SK-N-DZ (cell line): ENCODE measurements at places on chromosomes 3 and 15.

GRCh38 chr3:33914731-33915379 is 116.4 kb downstream of the PDCD6IP start:
- no peak for DNase-seq

GRCh38 chr3:30970183-30970582 is 75.7 kb upstream of the GADL1 start:
- DNase-seq: no peak

DNA sequence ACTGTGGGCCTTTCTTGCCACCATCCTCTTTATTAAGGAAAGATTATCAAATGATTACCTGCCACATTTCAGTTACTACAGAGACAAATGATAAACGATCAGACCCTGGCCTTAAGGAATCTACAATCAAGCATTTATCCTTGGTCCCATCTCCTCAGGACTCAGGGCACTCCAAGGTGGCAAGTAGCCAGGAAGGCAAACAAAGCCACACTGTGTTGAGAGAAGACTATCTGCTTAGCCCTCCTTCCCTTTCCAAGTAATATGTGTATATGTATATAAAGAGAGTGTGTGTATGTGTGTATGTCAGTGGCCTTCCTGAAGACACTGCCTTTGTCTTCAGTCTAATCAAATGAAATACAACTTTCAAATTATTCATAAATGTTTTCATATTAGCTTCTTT is 490.1 kb upstream of the ATP11B start:
- no peak for DNase-seq

GRCh38 chr3:157175691-157176507 is 16.0 kb upstream of the CCNL1 start:
- DNase-seq: peak; percentile 37

DNA sequence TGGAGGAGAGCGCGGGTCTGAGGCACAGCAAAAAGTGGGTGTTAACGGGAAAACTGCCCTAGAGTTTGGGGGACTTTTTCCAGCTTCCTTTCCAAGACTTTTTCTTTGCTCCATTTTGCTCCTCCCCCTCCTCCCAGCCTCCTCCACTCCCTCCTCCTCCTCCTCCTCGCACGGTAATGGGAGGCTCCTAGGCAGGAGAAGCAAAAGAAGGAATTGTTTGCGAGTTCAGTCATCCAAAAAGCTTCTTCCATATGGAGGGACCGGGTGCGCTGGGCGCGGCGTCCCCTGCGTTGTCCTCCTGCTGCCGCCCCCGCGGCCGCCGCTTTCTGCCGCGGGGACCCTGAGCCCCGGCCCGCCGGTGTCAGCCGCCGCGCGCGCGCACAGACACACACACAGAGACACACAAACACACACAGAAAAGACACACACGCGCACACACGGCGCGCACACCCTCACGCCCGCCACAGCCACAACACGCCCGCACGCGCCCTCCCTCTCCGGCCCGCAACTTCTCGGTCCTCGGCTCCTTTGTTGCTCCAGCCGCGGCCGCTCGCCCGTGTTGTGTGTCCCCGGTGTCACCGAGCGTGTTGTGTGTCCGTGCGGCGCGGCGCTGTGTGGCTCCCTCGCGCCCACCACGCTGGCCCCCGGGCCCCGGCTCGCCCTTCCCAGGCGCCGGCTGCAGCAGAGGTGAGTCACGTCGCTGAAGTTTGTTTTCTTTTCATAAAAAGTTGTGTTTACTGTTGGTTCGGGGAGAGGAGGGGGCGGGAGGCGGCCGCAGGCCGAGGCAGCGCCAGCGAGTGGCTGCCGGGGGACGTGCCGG is at the start of gene BOC:
TSS of gene BOC (plus strand) at position 228 of the 820 bp plus-strand sequence. CDS start 38,246 bp downstream, outside the sequence.
- DNase-seq: peak; percentile 36

GRCh38 chr15:68699881-68700454 is 120.7 kb downstream of the ANP32A start:
- no peak for DNase-seq

DNA sequence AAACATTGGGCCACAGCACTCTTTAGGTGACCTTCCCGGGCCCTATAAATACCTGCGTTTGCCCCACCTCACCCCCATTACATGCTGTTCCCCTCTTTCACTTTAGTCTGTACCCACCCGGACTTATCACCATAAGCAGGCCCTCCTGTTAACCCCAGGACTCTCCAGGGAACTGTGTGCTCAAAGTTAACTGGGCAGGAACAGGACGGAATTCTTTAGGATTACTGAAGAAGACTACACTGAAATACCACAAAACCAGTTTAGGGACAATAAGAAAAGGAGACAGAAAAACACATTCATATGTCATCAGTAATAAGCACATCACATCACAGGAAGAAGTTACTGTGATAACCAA is 45.5 kb downstream of the FSIP1 start:
- DNase-seq: no peak

GRCh38 chr3:176692966-176693785 is 504.1 kb downstream of the TBL1XR1 start:
- no peak for DNase-seq

DNA sequence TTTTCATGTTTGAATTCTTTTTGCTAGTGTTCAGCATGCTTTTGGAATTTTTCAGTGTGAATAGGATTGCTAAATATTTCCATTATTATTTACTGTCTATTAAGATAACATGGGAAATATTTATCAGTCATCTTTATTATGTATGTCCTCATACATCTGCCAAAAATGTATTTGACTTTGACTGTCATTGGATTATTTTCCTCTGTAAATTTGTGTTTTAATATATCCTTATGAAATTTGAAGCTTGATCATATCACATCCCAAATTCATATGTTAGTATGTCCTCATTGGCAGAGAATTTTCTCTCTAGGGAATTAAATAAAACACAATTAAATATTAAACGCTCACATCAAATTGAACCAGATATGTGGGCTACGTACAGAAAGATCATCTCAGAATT is 32.3 kb upstream of the TRPC1 start:
- no peak for DNase-seq

GRCh38 chr3:11481556-11481955 is 162.2 kb downstream of the VGLL4 start:
- no peak for DNase-seq

DNA sequence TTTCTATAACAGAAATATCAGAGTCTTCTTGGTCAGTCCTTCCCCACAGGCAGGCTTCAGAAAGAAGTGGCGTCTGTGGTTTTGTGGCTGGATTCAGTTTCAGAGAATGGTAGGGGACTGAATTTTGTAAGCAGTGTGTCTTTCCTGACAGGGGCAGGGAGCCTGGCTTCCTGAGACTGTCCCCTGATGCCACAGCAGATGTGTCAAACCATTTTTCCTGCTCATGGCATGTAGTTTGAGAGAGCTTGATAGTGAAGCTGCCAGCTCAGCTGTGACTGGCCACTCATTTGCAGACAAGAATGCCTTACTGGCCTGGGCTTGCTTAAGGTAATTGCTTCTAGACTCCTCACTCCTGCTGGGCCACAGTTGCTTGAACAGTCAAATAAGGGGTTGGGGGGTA is 26.4 kb downstream of the LARS2 start:
- DNase-seq: no peak

GRCh38 chr15:64493641-64494040 is 33.3 kb downstream of the ZNF609 start:
- DNase-seq: no peak

DNA sequence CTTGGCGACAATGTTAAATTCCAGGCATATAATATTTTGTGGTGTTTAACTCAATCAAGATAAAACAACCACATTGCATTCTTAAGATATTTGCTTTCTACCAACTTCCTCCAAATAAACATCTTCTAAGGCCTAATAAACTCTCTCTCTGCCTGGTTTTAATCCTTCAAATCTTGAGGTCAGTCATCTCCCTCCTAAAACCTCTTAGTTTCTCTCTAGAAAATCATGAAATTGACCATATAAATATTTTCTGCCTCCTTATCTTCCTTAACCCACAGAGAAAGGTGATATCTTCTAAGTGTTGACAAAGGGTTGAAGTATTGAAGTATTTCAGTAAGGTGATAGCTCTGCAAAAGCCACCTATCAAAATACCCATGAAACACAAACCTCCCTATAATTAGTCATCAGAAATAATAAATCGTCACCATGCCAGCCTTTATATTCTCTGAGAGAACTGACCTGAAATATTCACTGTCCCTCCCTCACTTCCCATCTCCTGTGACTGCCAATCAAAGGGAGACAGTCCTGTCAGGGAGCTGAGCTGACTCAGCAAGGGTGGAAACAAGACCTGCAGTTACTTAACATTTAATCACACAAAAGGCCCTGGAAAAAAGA is 1261.1 kb downstream of the ROBO1 start:
- no peak for DNase-seq

DNA sequence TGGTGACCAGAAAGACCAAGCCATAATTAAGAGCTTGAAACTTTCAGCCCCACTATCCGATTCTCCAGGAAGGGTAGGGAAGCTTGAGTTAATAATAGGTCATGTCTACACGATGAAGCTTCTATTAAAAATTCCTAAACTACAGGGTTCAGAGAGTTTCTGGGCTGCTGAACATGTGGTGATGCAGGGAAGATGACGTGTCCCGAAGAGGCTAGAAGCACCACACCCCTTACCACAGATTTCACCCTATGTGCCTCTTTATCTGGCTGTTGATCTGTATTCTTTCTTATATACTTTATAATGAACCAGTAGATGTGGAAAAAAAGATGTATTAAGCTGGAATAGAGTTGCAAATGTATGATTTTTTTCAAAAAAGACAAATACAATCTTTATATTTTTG is 473.4 kb downstream of the NLGN1 start:
- DNase-seq: no peak

- no peak for DNase-seq
Observed at GRCh38 chr3:84066915-84067314, 891.9 kb upstream of the CADM2 start.

- no peak for DNase-seq
Observed at GRCh38 chr15:75073197-75073596, 49.8 kb downstream of the PPCDC start.

DNA sequence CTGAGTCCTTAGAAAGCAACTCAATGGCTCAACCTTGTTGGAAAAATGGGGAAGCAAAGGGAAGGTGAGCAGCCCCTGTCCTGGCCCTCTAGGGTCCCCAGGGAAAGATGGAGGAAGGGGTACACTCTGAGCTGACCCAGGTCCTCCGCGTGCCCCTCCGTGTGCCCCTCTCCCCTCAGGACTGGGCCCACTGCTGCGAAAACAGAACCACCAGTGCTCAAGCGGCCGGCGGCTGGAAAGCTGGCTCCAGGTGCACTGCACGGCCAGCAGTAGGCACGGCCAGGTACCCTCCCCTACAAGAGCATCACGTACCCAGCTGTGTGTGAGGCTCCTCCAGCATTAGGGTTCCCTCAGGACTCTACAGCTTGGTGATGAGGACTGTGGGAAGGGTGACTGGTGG is 26.3 kb downstream of the RAB43 start:
- no peak for DNase-seq

GRCh38 chr15:29151484-29151857 is 118.2 kb downstream of the NSMCE3 start:
- DNase-seq: no peak

DNA sequence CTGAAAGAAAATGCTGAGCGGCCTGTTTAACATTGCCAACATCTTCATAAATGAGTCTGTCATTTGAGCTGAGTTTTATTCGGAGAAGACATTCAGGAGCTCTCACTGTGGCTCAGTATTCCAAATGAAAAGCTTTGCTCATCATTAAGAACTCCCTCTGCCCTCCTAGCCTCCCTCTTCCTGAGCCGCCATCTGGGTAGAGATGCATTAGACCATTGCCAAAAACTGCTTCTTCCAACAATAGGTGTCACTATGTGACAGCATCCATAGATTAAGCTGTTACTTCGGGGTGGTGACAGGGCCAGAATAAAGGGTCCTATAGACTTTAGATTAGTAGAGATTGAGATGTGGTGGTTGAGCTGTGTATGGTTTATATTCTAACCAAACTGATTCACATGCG is 501.4 kb upstream of the NR2F2 start:
- DNase-seq: no peak

GRCh38 chr3:12194669-12195161 is 36.0 kb upstream of the TIMP4 start:
- no peak for DNase-seq

DNA sequence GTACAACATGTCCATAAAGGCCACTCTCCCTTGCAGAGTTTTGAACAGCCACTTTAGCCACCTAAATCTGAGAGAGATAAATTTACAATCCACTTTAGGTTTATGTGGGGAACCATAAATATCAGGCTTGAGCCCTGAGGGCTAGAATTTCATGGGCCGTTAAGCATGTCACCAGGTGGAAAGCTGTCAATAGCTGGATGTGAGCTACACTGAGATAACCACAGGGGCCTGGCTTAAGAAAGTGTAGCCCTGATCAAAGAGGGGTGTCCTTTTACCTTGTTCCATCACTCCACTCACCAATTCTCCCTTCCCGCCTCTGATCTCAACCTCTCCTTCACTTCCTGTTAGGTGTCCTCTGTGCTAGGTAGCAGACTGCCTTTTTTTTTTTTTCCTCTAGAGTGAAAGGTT is 172.8 kb upstream of the ICE2 start:
- DNase-seq: no peak

GRCh38 chr3:27533718-27534573 is 49.8 kb upstream of the SLC4A7 start:
- DNase-seq: no peak

GRCh38 chr3:187398955-187399354 is 30.8 kb downstream of the RTP4 start:
- DNase-seq: no peak

- DNase-seq: no peak
Observed at GRCh38 chr3:188432802-188433520, 279.0 kb downstream of the LPP start.

DNA sequence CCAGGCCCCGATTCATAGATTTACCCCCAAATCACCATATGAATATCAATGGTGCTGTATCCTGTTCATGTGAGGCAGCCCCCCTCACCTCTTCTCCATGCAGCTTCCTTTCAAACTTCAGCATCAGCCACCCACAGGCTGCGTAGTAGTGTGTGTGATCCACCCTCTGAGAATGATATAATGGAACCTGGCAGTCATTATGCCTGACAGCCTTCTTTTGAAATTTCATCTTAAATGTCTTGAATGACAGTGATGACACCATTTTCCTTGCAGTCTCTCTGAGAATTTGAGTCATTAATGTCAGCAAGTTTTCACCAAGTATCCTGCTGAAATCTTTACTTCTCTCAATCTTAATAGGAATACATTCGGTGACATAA is 3.5 kb upstream of the CLRN1 start:
- DNase-seq: no peak

DNA sequence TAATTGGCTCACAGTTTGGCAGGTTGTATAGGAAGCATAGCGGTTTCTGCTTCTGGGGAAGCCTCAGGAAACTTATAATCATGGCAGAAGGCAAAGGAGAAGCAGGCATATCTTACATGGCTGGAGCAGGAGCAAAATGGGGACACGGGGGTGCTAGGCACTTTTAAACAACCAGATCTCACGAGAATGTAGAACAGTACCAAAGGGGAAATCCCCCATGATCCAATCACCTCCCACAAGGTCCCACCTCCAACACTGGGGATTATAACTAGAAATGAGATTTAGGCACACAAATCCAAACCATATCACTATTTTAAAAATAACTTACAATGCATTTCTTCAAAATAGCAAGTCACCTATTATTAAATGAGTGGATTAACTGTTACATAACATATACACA is 47.1 kb upstream of the ANKRD28 start:
- no peak for DNase-seq

GRCh38 chr15:63264688-63265293 is 12.6 kb upstream of the APH1B start:
- DNase-seq: no peak

- DNase-seq: no peak
Observed at GRCh38 chr15:52362497-52362896, 66.9 kb upstream of the MYO5C start.

GRCh38 chr15:25727867-25728600 is 135.1 kb downstream of the ATP10A start:
- DNase-seq: no peak

- DNase-seq: no peak
Observed at GRCh38 chr3:13826672-13827071, 53.2 kb downstream of the WNT7A start.

GRCh38 chr15:51199541-51199940 is 104.8 kb upstream of the TNFAIP8L3 start:
- DNase-seq: no peak
